ENCODE measurements at places on chromosomes 16 and 17.

DNA sequence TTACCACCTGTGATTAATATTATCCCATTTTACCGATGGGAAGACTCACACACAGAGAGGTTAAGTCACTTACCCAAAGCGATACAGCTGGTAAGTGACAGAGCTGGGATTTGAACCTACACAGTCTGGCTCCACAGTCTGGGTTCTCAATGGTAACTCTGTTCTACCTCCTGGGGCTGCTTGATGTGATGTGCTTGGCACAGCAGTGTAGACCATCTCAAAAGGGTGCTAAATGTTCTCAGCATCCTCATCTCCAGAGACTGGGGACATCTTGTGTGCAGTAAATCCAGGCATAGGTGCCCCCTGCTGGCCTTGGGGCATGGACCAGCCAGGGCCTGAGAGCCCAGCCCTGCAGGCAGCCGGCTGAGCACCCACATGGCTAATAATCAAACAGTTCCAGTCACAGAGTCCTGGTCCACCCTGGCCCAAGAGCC lies 15.4 kb upstream of the KATNB1 start:
- peak; percentile 85 for DNase-seq

- DNase-seq = no peak
These were observed 31.9 kb downstream of the RNF213 start for GRCh38 chr17:80292521-80292971.

- DNase-seq = peak; percentile 79
These were observed 12.3 kb downstream of the LRRC3C start for GRCh38 chr17:39939588-39940419.

DNA sequence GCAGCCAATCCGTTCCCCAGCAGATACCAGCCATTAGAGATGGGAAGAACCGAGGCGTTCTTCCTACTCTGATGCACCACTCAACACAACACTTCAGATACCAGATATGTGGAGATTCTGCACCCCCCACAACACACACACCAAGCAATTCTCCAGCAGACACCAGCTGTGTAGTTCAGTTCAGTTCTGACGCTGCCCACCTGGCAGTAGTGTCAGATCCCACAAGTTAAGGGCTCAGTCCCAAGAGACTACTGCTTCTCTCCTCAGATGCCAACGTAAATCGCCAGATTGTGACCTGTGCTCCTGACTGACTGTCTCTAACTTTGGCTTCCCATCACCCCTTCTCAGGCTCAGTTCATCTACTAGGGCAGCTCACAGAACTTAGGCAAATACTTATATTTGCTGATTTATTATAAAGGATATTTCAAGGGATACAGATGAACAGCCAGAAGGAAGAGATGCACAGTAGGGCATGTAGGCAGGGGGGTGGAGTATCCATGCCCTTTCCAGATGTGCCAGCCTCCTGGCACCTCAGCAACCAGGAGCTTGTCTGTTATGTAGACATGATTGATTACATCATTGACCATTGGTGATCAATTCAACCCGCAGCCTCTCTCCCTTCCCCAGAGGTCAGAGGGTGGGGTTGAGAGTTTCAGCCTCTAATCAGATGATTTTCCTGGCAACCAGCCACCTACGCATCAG lies 110.6 kb downstream of the PRKCA start:
- no peak for DNase-seq

DNA sequence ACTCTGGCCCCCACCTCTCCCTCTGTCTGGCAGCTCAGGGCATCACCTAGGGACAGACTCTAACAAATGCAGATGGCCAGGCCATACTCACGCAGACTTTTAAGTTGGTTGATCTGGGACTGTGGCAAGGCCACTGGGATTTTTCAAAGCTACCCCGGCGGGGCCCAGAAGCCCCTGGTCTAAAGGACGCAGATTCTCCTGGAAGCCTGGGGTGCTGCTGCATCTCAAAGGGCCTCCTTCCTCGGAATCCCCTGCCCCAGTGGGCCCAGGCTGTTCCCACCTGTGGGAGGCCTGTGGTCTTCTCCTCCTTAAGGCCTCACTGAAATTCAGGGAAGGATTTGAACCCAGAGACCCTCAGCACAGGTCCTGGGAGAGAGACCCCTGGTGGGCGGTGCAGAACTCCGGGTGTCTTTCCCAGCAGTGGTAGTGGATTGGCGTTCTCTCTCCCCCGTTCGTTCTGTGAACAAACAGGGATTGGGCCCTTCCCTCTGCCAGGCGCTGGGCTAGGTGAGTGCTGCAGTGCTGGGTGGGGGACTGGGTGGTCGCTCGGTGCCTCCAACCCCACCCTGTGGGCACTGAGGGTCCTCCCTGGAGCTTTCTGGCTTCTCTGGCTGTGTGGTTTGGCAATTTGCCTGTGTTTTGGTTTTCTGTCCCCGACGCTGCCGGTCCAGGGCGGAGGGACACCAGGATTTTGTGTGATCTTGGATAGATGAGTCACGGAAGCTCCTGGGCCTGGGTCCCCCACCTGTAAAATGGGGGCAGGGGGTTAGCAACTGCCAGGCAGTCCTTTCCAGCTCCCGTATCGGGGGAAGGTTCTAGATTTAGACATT lies 160.5 kb upstream of the GSE1 start:
- no peak for DNase-seq

DNA sequence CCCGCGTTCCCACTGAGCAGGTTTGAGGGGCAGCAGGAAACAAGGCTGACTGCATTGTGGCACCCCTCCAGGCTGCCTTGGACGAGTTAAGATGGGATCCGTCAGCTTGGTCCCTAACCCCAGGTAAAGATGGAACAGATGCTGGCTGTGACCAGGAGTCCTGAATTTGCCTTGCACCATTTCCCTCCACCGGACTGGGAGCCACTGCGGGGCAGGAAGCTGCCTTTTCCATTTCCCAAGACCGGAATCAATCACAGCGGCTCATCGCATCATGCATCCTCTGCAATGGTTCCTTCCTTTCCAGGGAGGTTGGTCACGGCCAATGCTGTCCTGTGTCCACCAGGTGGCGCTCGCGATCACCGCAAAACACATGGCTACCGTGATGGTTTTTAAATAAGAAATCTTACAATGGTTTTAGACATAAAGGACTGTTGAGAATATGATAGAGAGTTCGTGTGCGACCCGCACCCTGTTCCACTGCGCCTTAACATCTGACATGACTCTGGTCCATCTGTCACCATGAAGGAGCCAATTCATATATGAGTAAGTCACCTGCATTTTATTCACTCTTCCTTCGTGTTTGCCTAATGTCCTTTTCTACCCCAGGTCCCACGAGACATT lies 6.8 kb upstream of the MEAK7 start:
- peak; percentile 87 for DNase-seq

DNA sequence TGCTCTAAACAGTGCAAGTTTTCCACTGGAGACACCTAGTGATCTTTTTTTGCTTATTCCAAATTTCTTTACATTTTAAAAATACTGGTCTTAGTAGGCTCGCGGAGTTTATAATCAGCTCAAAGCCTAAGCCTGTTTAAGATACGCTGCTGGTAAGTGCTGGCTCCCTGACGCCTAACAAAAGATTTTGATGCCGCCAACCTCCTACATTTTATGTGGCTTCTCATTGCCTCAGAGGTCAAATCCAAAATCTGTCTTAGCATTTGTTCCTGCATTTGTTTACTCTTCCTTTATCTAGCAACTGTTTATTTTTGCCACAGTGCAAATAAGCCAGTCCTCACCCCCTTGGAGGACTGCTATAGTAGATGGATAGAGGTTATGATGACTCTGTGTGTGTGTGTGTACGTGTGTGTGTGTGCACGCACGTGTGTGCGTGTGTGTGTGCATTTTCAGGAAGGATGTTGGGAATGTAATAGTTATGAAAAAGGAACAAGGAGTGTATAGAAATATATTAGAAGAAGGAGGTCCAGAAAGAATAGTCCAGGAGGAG lies 24.8 kb downstream of the HS3ST3B1 start:
- DNase-seq = no peak

DNA sequence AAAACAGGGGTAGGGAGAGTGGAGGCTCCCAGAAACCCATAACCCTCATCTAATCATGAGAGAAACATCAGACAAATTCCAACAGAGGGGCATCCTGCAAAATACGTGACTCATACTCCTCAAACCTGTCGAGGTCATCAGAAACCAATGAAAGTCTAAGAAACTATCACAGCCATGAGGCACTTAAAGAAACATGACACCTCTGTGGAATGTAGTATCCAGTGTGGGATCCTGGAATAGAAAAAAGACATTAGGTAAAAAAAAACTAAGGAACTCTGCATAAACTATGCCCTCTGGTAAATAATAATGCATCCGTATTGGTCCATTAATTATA lies 16.4 kb downstream of the CDH5 start:
- DNase-seq = no peak

- DNase-seq = no peak
These were observed 1.3 kb upstream of the HELZ start for GRCh38 chr17:67246403-67246652.

DNA sequence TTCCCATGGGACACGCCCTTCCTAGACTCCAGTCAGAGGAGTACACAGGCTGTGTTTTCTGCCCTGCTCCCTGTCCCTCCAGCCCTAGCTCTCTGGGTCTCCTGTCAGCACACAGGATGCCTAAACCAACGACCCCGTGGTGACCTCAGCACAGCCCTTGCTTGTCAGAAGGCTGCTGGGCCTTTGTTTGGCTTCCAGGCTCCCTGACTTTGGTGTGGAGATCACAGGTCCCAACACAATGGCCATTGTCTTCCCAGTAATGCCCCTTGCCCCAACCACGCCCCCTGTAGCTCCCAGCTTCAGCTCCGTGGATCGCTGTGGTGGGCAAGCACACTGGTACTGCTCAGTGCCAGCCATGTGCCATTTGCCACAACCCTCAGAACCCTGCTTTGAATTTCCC lies 15.0 kb downstream of the HNF1B start:
- no peak for DNase-seq

GRCh38 chr16:82055117-82055516 lies 20.1 kb downstream of the HSD17B2 start:
- DNase-seq = no peak

DNA sequence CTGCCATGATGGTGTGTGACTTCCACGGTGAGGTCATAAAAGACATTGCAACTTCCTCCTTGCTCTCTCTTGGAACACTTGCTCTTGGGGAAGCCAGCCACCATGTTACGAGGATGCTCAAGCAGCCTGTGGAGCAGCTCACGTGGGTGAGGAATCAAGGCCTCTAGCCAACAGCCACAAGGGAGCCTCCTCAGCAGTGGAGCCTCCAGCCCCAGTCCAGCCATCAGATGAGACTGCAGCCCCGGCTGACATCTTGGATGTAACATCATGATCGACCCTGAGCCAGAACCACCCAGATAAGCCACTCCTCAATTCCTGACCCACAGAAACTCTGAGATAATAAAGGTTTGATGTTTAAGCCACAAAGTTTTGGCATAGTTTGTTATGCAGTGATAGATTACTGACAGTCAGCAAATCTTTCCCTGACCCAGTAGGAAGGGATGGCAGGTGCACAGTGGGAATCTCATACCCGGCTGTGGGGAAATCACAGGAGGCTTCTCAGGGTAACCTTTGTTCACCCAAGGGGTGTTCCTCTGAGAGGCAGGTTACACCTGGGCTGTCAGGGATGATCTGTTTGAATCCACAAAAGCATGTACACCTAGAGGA lies 23.3 kb upstream of the GINS2 start:
- no peak for DNase-seq

GRCh38 chr17:44707755-44708400 lies 587 bp upstream of the DBF4B start:
- DNase-seq = no peak

DNA sequence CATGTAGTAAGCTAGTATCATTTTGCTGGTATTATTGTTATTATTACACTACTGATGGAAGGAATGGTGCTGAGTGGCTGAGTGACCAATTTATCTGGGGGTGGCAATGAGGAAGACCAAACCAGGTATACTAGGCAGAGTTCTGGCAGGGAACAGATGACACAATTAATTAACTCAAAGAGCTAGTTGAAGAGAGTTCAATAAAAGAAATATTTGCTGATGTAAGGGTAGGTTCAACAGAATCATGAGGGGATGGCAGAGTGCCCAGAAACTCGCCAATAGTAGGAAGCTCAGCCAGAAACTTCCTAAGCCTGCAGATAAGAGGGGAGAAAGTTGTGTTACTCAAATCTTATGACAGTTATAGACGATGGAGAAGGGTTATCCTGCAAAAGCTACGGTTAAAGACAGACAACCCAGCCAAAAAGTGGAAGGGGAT lies 352.5 kb downstream of the KCNJ2 start:
- no peak for DNase-seq

DNA sequence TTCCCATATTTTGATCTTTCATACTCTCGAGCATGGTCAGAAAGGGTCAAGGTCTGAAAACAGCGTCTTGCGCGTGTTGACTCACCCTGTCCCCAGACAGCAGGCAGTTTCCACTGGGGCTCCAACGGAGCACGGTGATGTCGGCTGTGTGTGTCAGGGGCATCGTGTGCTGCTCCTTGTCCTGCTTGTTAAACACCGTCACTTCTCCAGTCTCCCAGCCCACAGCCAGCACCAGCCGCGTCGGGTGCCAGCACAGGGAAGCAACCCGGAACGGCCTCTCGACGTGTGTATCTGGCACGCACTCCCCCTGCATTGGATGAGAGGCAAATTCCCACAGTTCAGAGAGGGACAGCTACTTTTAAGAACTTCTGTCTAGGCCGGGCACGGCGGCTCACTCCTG lies 9.6 kb downstream of the IFT140 start:
- DNase-seq = no peak

DNA sequence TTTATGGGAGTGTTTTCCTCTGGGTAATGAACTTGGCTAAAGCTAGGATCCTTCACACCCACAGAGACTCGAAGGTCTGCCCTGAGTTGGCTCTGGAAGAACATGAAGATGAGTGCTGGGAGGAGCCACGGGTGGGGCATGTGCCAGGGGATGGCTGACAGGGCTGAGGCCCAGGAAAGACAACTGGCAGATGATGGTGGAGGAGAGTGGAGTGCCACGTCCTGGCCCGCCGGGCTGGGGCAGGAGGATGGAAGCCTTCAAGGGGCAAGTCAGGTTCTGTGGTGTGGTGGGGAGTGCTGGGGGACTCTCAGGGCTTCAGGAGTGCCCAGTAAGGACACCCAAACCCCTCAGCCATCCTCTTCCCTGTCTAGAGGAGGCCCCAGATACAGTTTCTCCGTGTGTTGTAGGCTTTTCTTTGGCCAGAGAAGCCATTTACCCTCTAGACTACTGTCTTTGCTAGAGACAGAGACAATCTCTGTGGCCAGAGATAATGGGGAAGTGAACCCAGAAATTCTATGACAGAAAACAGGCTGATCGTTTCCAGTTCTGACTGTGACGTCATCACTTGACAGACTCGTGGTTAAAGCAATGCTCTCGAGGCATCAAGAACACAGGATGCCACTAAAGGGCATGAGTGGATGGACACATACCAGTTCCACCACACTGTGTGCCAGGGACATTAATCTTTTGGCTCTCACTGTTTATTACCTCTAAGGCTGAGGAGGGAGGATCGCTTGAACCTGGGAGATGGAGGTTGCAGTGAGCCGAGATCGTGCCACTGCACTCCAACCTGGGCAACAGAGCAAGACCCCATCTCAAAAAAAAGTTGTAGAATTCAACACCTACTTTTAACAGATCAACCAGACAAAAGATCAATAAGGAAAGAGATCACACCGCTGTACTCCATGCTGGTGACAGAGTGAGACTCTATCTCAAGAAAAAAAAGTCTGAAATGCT lies 18.6 kb upstream of the SLC5A10 start:
- peak; percentile 34 for DNase-seq
